ENCODE measurements at places on chromosomes 7 and 10.

DNA sequence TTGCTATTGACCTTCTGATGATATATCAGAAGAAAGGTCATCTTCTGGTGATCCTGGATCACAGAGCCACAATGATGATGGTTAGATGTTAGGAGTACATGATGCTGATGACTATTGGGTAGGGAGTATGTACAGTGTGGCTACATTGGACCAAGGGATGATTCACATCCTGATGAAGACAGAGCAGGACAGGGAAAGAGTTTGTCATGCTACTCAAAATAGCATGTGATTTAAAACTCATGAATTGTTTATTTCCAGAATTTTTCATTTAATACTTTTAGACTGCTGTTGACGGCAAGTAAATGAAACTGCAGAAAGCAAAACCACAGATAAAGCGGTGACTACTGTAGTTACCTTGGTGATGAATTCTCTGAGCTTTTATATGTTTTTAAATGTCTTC lies 397.3 kb downstream of the PPP1R3A start:
- no peak for DNase-seq

DNA sequence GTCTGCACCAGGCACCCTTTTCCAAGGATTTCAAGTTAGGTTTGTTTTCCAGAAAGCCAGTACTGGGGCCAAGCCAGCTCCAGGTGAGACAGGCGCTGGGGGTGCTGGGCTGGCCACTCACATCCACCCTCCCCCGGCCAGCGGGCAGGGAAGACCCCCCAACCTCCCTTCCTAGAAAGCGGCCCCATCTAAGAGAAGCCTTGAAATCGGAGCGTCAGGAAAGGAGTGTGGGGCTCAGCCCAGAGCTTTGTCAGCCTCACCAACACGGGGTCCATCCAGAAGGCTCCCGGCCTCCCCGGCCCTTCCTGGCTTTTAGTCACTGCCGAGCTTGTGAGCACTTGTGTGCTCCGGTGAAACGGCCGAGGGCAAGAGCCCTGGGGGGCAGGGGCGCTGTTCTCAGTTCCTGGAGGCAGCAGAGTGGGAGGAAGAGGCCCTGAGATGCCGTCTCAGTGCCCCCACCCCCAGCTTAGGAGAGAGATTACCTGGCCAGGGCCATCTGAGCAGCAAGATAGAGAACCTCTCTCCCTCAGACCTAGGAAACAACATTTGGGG lies 39.6 kb downstream of the PDGFA start:
- no peak for DNase-seq

- no peak for DNase-seq
Observed at GRCh38 chr7:34054075-34054474, 148.7 kb downstream of the BMPER start.

DNA sequence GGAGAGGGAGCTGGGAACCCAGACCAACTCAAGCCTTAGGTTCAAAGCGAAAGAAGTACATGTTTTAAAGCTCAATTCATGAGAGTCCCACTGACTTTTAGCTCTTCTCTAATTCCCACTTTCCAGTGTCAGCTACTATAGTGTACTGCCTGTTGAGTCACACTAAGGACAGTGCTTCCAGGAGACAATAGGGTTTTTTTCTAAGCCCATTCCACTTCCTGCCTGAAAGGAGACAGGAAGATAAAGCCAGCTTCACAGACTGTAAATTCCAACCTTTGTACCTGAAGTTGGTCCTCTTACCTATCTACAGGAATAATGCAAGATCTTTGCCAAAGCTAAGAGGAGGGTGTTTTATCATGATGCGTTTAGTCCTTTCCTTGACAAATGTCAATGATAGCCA lies 4.4 kb downstream of the MSRB2 start:
- DNase-seq: no peak

DNA sequence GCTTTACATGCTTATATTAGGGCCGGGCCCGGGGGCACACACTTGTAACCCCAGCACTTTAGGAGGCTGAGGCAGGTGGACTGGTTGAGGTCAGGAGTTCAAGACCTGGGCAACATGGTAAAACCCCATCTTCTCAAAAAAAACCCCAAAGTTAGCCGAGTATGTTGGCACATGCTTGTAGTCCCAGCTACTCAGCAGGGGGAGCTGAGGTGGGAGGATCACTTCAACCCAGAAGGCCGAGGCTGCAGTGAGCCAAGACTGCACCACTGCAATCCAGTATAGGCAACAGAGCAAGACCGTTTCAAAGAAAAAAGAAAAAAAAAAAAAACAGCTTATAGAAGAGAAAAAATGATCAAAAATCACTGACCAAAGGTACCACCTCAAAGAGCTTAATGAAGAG lies 63.1 kb downstream of the AMZ1 start:
- no peak for DNase-seq

DNA sequence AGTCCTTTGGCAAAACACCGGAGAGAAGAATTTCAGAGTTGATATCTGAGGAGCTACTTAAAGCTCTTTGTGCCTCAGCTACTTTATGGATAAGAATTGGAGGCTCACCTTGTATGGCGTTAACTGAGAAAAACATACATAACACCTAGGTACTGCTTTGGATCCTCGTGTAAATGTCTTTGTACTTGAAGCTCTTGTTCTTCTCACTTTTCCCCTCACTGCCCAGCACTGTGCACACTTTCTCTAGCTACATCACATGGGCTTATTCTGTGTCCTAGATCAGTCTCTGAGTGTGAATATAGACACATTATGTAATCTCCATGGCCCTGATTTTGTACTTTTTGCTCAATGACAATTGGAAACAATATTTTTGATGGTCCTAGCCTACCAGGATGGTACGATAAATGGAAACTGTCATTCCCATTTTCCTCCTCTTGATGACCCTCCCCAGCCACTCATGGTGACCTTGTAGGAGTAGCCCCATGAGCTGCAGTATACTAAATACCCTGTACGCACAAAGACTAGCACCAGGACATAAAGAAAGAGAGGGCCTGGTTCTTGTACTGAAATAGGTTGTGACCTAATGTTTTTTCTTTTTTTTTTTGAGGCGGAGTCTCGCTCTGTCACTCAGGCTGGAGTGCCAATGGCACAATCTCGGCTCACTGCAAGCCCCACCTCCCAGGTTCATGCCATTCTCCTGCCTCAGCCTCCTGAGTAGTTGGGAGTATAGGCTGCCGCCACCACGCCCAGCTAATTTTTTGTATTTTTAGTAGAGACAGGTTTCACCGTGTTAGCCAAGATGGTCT lies 22.1 kb downstream of the STAMBPL1 start:
- DNase-seq: no peak
